ENCODE measurements at places on chromosomes 5 and 9.

DNA sequence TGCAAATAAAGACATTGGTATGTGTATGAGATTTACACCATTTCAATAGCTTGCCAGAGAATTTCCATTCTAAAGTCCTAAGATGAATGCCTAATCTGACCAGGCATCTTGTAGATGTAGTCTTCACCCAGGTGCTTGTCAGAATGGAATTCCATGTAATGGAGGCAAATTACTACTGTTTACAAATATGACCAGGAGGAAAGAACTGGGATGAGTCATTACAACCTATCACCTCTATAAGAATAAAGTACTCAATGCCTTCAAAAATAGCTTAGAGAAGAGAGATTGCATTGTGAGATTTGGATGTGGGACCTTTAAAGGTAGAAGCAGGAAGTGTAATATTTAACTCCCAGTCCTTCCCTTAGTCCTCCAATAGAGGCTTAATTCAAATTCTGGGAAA is 507.0 kb upstream of the PTGER4 start:
- no peak for DNase-seq

DNA sequence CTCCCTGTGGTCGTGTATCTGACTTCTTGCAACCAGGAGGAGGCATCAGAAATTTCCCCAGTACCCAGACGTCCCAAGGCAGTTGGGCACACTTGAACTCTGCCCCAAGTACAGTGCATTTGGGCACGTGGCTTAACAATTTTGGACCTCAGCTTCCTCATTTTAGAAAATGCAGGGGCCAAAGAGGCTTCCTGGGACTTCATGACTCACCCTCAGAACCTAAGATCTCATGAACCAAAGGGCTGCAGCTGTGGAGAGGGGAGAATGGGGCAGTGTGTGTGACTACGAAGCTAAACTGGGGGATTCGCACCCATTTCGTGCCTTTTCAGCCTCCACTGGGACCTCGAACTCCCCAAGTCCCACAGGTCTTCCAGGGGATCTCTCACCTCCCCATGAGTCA is 59.2 kb downstream of the SYK start:
- DNase-seq, result no peak

- no peak for DNase-seq
Measured at GRCh38 chr9:75878488-75878860, 12.0 kb upstream of the PCSK5 start.

DNA sequence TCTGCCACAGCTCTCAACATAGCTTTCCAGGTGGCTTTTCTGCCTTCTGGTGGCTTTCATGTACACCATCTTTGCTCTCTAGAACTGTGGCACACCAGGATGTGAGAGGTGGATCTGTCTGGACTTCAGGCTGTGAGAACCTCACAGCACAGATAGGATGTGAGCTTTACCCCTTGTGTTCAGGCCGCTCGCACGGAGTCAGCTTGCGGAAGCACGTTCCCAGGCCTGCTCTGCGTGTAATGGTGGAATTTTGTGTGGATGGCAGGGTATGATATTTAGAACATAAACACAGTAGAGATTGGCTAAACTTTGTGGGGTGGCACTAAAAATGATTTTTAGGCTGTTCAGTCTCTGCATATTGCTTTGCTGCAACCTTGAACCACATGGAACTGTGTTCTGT is 250.5 kb downstream of the FANCC start:
- DNase-seq, result no peak

DNA sequence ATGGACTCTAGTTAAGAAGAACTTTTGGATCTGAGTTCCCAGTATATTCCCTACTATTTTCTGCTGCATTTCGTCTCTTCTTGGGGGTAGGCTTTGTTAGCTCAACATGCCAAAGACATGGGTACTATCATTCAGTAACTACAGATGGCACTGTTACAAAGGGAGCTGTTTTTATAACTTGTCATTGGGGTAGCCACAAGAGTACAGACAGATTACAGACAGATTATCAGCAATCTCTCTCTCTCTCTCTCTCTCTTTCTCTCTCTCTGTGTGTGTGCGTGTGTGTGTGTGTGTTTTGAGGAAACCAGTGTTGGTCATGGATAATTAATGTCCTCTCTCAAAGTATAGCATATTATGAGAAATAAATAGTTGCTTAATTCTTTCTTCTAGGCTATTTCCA is 116.1 kb downstream of the WDR70 start:
- no peak for DNase-seq

GRCh38 chr5:37966291-37966690 is 126.5 kb upstream of the GDNF start:
- DNase-seq, result no peak
